Hematopoietic multipotent progenitor cell treated with erythropoietin and hydrocortisone succinate and interleukin-3 and kit ligand, for 4 days (in vitro differentiated cells): ENCODE measurements at places on chromosomes 5 and 9.

DNA sequence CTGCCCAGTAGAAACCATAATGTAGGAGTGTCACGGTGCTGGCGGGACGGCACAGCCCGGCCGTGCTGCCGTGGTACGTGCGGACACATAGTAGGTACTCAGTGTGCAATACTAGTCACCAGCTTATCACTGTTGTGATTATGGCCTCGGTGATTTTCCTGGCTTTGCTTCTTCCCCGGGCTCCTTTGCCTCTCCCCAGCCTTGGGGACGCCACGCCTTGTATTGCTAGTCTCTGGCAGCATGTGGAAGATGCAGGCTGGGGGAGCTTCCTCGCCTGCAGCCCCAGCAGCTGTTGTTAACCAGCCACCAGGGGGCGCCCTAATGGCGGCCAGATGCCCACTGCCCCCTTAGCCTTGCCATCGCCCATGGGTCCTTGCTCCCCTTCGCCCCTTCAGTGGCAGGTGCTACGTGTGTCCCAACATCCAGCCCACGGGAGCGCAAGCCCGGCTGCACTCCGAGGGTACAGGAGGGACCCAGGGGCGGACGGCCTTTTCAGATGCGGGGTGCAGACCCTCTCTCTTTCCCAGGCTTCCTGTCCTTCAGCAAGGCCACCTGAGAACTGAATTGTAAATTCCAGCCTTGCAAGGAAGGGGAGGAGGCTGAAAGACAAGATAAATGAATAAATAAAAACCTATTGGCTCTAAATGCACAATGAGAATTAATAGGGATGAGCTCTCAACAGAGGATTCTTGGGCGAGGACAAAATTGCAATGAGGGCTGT is 8.0 kb downstream of the NTNG2 start:
- peak; percentile 83 for DNase-seq

DNA sequence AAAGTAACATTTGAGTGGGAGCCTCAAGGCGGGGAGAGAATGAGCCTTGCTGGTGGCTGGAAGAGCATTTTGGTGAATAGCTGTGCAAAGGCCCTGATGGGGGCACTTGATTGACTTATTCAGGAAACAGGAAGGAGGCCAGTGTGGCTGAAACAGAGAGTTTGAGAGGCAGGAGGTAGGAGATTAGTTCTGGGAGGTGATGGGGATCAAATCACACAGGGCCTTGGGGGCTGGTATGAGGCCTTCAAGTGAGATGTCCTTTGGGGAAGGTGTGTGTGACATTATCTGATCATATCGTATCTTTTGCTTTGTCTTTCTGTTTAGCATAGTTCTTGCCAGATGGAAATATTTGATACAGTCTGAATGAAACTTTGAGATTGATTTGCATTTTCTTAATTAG is 172.3 kb downstream of the TENT4A start:
- no peak for DNase-seq

DNA sequence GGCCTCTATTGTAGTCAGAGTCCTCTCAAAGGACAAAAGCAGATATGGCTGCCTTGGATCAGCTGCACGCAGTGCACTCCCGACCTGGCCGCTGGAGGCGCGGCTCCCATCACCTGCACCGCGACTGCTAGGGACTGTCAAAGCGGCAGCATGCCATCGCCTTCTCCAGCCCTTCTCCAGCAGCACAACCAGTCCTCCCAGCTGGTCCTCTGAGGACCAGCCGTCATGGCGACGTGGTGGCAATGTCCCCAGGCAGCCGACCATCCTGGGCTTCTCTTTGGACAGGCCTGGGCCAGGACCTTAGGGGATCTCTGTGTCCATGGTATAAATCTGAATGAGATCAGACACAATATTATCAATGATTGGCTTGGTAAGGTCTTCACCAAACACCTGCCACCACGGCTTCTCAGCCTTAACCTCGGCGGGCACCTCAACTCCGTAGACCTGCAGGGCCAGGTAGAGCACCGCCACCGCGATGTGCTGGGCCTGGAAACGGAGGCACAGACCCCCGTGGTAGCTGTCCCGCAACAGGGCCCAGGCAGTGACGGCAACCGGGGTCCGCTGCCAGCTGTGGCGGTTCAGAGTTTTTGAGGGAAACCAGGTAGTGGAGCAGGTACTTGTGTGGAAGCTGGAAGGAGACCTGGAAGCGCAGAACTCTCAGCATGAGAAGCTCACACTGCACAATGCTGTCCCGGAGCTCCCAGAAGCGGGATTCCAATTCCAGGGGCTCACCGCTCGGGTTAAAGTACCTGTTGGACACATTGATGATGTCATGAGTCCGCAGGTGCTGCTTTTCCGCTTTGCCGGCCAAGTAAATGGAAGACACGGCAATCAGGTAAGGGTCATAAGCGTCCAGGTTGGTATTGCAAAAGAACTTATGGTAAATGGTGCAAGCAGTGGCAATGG is 8.5 kb downstream of the DUSP1 start:
- no peak for DNase-seq

DNA sequence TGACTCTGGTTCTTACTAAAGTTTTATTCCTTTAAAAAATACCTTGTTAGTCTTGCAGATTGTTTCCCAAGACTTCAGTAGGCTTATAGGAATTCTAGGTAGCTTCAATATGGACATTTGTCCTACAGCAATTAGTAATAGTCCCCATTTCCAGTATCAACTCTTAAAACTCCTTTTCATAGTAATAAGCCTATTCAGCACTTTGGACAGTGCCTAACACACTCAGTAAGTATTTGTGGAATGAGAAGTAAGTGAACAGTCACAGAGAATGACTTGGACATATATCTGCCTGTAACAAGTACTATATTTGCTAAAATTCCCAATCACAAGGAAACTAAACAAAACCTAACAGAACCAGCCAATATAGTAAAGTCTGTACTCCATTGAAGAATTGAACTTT is 1291.8 kb upstream of the DMAC1 start:
- DNase-seq: peak; percentile 0

DNA sequence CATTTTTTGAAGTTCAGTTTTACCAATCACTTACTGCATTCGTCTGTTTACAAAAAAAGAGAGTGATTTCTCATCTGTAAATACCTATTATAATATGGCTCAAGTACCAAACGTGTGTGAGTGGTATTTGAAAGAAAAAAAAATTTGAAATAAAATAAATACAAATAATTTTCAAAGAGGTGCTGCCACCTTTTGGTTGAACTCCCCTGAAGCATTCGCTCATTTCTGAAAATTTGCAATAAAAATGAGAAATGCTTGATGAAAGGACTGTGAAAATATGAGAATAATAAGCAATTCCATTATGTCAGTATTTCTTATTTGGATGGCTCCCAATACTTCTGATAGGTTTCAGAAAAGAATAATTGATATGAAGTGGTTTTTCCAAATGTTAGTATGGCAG is 409.9 kb downstream of the CTNND2 start:
- DNase-seq: peak; percentile 38

GRCh38 chr5:107025712-107026497 is 644.8 kb downstream of the EFNA5 start:
- no peak for DNase-seq

GRCh38 chr9:91348191-91348807 is 13.4 kb downstream of the AUH start:
- no peak for DNase-seq

GRCh38 chr9:127537014-127537413 is 75.1 kb upstream of the STXBP1 start:
- no peak for DNase-seq

DNA sequence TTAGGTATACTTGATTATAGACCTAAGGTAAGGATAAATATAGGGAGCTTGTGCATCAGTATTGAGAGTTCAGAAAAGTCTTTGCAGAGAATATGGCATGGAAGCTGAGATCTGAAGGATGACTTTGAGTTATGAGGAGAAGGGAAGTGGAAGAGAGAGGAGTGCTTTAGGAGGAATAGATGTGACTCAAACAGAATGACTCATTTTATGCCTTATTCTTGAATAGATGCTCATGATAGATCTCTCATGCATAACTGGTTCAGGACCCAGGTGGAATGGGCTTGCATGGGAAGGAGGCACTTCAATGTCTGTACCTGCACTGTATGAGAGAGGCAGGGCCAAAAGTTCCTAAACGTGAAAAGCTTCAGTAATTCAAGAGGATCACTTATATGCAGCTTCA is 103.3 kb downstream of the CWC27 start:
- no peak for DNase-seq

DNA sequence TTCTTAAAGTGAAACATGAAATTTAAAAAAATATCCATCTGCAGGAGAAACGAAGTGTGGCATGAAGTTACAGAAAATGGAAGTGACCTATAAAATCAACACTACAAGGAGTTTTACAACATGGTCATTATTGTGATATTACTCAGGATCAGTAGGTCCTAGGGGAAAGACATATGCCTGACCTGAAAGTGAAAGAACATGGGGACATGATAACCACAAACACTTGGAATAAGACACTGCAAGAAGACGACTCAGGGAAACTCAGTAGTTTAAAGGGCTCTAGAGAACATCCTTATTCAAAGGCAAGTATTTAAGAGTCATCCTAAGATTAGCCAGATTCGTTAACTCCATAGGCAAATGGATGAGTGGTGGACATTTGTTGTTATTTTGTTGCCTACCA is 19.9 kb upstream of the LPAR1 start:
- DNase-seq: no peak

GRCh38 chr9:93288891-93289883 is 105.2 kb downstream of the WNK2 start:
- DNase-seq: no peak

DNA sequence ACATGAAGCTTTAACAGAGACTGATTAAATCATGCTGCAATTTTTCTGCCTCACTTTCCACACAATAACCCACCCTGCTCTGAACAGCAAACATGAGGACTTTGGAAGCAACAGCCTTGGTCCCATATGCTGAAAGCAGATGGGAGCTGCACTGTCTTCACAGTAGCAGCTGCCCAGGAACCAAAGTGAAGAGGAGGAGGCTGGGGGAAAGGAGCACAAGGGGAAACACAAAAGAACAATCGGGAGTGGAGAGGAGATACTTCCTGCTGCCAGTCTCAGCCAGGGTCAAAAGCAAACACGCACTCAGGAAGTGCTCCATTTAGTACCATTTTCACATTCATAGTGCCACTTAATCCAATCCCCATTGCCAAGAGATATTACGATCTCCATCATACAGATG is 183.3 kb upstream of the PUM3 start:
- no peak for DNase-seq

- DNase-seq: no peak
Observed at GRCh38 chr9:111992523-111992922, 95.9 kb downstream of the UGCG start.

DNA sequence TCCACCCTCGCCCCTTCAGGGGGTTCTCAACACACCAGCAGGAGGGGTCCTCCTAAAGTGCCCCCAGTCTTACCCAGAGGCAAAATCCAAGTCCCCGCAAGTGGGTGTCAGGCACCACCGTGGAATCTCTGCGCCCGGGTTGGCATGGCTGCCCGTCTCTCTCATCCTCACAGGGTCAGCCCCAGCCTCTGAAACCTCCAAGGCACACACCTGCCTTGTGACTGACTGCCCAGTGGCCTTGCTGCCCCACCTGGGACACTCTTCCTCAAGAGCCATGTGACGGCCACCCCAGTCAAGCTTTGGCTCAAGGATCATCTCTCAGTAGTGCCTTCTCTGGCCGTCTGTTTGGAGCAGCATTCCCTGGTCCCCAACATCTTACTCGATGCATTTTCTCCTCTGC is 4.9 kb downstream of the FBP2 start:
- DNase-seq: no peak

DNA sequence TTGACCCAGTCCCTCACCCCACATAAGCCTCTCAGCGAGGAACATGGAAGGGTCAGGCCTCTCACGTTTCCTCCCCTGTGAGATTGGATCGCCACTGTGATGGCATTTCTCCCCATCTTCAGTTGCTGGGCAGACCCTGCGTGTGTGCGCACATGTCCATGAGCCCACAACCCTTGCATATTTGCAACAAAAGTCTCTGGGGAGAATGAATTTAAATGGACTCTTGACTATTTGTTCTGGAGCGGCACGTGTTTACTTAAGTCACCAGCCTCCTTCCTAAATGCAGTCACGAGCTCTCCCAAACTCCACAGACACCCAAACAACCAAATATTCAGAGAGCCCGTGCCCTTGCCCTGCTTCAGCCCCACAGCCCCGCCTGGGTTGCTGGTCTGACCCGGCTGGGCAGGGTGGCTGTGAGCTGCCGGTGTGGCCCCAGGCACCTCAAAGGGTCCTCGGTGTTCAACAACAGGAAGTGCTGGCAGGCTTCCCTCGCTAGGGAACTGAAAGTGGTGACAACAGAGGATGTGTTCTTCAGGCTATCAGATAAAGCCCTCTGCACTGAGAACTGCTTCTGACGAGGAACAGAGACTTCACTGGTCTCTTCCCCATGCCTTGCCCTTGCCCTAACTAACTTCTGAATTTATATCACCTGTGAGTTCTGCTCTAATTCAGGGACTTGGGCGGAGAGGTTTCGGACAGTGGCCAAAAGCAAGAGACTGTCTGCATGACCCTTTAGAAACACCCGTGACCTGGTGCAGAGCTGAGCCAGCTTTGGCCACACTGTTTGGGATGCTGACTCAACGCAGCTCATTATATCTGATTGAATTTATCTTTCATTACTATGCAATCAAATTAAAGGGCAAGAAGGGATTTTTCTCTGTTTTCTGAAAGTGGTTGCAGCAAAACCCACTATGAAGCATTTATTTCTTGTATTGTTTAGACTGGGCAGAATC is 19.2 kb upstream of the CD180 start:
- peak; percentile 94 for DNase-seq

GRCh38 chr5:167802755-167803431 is 488.6 kb upstream of the WWC1 start:
- no peak for DNase-seq

DNA sequence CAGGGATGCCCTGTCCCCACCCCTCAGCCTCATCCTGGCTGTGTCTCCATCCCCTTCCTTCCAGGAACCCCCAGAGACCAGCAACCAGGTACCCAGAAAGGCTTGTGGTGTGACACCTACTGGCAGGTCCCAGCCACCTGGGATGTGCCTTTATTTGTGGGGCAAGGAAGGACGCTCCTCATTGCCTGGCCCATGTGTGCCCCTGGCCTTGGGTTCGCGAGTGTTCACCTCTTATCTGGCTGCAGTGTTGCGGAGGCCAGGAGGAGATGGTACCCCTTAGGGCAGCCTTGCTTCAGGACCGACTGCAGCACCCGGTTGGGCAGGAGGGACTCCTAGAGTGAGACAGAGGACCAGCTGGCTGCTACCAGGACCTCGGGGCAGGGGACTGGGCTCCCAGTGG is 8.8 kb downstream of the C9orf50 start:
- DNase-seq: no peak

GRCh38 chr5:134000091-134000511 is 4.7 kb downstream of the VDAC1 start:
- no peak for DNase-seq

- DNase-seq: peak; percentile 41
Observed at GRCh38 chr9:129483415-129484351, 137.2 kb downstream of the C9orf50 start.

DNA sequence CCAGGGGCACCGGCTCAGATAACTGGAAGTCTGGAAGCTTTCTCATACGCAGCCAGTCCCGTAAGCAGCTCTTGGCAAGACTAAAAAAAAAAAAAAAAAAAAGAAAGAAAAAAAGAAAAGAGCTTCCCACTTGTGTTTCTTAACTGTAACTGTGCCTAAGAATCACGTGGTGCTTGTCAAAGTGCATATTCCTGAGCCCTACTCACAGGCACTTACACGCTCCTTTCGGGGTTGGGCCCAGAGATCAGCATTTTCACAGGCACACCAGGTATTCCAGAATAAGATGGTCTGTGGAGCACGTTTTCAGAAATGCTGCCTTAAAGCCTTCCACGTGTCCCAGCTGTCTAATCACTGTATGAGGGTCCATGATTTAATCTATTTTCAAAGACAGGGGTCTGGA is 22.6 kb upstream of the SH3GL2 start:
- no peak for DNase-seq

- peak; percentile 70 for DNase-seq
Observed at GRCh38 chr5:78473751-78474150, 113.3 kb downstream of the SCAMP1 start.
